ENCODE measurements at places on chromosomes 5 and 9.

- DNase-seq: no peak
Observed at GRCh38 chr9:89795538-89796195, 190.9 kb downstream of the GADD45G start.

DNA sequence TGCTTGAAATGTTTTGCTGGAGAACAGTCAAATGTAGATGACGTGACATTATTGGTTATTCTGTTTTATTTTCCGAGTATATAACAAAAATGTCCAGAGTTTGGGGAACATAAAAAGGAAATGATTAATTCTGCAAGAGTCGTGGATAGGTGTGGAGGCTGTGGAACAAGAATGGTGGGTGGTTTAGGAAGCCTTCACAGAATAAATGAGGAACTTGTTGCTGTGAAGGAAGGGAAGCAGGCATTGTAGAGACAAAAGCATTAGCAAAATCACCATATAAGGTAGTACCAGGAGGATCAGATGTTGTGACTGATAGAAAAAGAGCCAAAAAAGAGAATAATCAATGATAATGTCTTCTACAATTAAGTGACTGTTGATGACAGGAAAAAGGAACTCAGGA is 66.2 kb upstream of the CNTLN start:
- no peak for DNase-seq

GRCh38 chr5:33696411-33696810 is 195.4 kb downstream of the ADAMTS12 start:
- no peak for DNase-seq

DNA sequence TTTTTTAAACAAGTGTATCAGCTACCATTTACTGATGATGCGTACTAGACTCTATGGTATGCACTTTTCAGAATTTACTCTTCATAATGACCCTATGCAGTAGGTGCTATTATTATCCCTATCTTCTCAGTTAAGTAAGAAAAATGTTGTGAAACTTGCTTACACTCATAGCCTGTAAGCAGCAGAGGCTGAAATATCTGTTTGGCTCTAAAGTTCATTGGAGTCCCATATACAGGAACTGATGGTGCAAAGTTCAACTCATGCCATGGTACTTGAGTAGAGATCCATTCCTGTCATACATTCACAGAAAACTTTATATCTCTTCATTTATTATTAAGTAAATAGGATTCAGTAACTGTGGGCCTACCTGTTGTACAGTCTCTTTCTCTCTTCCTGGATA is 41.4 kb upstream of the CCDC112 start:
- DNase-seq: no peak

DNA sequence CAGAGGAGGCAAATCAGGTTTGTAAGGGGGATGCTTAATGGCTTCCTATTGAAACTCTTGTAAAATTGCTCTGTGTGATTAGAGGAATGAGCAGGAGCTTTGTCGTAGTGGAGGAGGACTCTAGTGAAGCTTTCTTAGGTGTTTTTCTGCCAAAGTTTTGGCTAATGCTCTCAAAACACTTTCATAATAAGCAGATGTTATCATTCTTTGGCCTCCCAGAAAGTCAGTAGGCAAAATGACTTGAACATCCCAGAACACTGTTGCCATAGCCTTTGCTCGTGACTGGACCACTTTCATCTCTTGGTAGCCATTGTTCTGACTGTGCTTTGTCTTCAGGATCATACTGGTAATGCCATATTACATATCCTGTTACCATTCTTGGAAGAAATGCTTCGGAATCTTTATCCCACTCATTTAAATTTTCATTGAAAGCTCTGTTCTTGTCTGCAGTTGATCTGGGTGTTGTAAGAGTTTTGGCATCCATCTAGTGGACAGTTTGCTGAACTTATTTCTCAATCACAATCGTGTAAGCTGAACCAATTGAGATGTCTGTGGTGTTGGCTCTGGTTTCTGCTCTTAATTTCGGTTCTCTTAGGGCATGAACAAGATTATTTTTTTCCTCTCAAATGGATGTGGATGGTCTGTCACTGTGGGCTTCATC is 187.6 kb downstream of the COMMD10 start:
- DNase-seq: no peak

GRCh38 chr9:7242126-7242525 is 484.4 kb downstream of the KDM4C start:
- DNase-seq: no peak

GRCh38 chr9:119095072-119095471 is 274.2 kb downstream of the BRINP1 start:
- no peak for DNase-seq

DNA sequence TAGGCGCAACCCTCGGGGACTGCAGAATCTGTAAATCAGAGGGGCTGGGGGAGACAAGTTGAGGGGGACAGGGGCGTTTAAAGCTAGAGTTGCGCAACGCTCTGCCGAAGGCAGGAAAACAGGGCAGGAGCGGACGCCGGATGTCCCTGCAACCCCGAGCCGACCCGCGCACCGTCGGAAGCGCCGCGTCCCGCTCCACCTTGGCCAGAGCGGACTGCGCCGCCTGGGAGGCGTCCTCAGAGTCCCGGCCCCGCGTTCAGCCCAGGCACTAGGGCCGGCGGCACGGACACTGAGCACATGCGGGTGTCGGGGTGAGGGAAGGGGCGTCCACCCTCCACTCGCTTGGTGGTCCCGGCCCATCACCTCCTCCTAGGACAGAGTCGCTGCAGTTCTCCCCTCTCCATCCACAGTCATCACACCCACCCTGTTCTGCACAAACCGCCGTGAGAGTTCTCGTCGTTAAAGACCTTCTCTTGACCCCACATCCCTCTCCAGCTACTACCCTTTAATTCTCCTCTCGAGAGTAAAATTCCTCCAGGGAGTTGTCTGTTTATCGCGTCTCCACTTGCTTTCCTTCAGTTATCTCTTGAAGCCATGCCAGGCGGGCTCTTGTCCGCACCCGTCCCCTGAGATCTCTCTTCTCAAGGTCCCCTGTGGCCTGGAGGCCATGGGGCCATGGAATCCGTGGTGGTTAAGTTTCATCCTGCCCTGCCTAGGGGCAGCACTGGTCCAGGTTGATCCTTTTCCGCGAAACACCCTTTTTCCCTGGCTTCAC is 796 bp upstream of the PDLIM7 start:
- DNase-seq: no peak

DNA sequence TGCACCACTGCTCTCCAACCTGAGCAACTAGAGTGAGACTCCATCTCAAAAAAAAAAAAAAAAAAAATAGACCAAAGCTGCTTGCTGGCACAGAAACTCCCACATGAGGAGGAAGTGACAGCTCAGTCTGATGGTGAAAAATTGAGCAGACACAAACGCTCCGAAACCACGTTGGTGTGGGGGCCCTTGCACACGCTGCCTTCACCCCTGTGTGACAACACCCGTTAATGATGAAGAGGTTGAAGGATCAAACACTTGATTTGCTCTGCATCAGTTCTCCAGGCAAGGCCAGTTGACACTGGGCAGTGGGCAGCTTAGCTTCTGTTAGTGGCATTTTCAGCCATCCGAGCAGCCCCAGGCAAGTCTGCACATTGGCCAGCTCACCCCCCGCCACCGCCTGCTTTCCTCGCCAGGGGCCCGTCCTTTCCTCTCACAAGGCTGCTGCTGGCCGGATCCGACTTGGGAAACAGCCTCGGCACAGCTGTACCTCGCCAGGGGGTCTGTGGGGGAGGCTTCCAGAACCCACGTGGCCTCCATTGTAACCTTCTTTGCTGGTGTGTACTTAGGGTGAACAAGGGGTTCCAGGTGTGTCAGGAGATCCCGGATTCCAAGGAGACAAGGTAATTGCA is 79.8 kb downstream of the COL27A1 start:
- DNase-seq: no peak

GRCh38 chr5:16806711-16807546 is 129.2 kb downstream of the MYO10 start:
- no peak for DNase-seq

GRCh38 chr9:127931092-127931881 is 710 bp upstream of the PIP5KL1 start:
- no peak for DNase-seq

GRCh38 chr9:80871596-80871995 is 817.8 kb downstream of the TLE1 start:
- no peak for DNase-seq

DNA sequence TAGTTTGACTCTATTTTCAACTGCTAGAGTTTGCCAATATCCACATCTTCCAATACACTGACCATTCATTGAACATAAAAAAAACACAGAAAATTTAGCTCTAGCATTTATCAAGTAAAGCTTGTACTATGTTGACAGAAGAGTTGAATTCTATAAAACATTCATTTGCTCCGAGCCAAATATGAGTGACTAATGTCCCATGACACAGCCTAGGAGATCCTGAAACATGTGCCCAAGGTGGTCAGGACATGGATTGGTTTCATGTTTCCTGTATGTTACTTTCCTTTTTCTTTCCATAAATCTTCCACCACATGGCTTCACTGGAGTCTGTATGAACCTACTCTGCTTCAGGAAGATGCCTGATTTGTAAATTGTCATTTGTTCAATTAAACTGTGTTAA is 122.4 kb upstream of the PRDM9 start:
- DNase-seq: no peak

GRCh38 chr5:124231230-124231629 is 515.2 kb downstream of the ZNF608 start:
- DNase-seq: no peak

- DNase-seq: no peak
Observed at GRCh38 chr5:129379406-129379805, 80.7 kb upstream of the ADAMTS19 start.

DNA sequence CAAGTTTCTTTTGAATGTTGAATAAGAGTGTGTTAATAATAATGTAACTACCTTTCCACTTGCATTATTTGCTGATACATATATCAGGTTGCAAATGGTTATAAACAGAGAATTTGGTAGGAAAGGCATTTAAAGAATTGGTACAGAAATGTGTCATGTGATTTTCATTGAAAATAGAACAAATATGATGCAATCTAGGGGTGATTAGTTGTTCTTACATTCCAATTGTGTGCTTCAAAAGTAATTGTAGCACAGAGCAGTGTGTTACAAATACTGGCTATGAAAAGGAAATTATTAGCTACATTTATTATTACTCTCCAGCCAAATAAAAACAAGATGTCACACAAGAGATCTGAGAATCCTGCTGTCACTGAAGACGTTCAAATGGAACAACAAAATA is 61.8 kb upstream of the PRDM9 start:
- DNase-seq: no peak

DNA sequence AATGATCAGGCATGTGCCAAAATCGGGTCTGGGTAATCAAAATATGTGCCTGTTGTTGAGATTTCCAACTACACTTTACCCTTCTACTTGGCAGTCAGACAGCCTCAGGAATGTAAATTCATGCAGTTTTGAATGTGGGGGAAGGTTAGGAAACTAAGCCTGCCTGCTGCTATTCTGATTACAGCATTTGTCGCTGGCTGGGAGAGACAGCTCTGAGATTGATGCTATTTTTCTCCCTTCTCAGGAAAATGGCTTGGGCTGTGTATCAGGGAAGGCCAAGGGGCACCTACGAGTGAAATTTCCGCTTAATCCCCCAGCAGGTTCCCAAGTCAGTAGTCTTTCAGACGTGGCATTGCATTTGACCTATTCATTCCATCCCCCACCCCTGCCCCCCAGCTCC is 3.6 kb upstream of the RGS7BP start:
- no peak for DNase-seq

- DNase-seq: no peak
Observed at GRCh38 chr5:146986469-146986868, 107.9 kb upstream of the PPP2R2B start.

DNA sequence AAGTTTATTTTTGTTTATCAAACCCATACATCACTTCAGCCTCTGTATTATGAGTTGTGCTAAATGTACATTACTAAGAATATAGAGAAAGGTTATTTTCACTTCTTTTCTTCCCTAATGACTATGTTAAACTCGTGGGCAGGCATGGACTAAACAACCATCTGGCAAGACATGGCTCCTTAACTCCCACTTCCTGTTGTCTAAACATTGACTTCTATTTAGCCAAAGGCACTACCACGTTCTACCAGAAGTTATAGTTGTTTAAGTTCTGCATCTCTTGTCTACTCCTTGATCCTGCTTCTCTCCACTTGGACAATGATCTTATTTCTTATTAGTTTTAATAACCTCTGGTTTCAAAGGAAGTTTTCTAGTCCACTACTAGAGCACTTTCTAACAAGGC is 136.1 kb downstream of the MACIR start:
- DNase-seq: no peak
